T-helper 1 cell treated with Interleukin-12 subunit alpha and Interleukin-12 subunit beta and Interleukin-4 antibody, amounts not matched to agents 30 ng/mL and 1 ng/mL, for 36 hours (primary cell): ENCODE measurements at places on chromosomes 12 and 14. TPM values are rescaled to one million over a fixed set of nuclear protein-coding genes. Genes with fewer than 3 reads are reported as not detected.

The SETD3 gene
- total RNA-seq: 52.4 and 59.5 TPM in 2 replicates

The GPR162 gene
- 0.17 and 0.29 TPM in 2 replicates for total RNA-seq

The LUM gene
- not detected in 2 replicates for total RNA-seq

The LAG3 gene
- total RNA-seq: 52.2 TPM in 2 replicates

The METTL1 gene
- 32.5 and 33.7 TPM in 2 replicates for total RNA-seq

The SSPN gene
- not detected in 2 replicates for total RNA-seq

The C14orf39 gene
- total RNA-seq: not detected in 2 replicates

The CCNK gene
- 75.5 and 86.7 TPM in 2 replicates for total RNA-seq

The CLEC4D gene
- not detected in 2 replicates for total RNA-seq

The AMN gene
- total RNA-seq: 1.0 and 1.2 TPM in 2 replicates

The NOS1 gene
- total RNA-seq: not detected in 2 replicates

The INHBE gene
- 0.07 TPM in 1 of 2 replicates, not detected in the other for total RNA-seq
